HepG2 (cell line): ENCODE measurements at places on chromosomes 12 and 14.
A peak's percentile ranks its signal among the peaks of the same experiment; 100 is the strongest.

DNA sequence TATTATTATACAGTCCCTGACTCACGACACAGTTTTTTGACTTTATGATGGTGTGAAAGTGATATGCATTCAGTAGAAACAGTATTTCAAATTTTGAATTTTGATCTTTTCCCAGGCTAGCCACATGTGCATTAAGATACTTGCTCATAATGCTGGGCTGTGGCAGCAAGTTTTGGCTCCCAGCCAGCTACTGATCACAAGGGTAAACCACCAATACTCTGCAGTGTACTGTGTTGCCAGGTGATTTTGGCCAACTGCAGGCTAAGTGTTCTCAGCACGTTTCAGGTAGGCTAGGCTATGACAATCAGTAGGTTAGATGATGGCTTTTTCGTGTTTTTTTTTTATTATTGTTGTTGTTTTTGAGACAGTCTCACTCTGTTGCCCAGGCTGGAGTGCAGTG is 69.4 kb upstream of the ACTN1 start:
- DNase-seq, result no peak

- no peak for DNase-seq
These were observed 138.7 kb upstream of the MED13L start for GRCh38 chr12:116416166-116416565.

GRCh38 chr12:52913431-52913821 is 8.6 kb upstream of the KRT8 start:
- DNase-seq, result no peak

DNA sequence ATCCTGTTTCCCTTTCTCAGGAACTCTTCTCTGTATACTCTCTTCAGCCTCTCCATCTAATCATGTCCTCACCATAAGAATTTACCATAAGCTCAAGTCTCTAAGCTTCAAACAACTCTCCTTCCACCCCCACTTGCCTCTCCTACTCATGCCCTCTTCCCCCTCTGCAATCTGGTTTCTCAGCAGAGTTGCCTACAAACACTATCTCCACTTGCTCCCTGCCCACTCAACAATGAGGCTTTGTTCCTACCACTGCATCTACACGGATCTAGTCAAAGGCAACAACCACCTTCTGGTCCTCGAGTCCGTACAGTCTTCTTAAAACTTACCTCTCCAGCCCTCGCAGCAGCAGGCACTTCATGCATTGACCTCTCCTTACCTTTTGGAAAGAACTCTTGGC is 17.2 kb upstream of the FBLN5 start:
- no peak for DNase-seq

DNA sequence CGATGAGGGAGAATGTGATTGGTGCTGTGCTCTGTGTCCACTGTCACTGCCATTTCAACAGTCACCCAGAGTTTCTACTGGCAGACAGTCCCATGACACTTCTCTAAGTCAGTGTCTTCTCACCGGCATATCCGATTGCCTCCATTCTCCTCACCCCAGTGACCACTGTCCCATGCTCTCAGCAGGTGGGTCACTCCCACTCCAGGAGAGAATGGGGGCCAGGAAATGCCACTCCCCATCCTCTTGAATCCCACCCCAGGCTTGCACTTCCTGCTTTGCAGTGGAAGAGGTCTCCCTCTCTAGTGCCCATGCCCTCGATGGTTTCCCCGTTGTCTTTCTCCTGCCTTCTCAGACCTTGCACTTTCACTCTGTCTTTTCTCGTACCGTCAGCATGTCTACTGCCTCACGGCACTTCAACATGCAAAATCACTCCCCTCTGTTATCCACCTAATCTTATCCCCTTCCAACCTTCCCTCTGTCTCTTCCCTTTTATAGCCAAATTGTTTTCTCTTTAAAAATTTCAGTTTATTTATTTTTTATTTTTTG is 2.2 kb upstream of the EP400 start:
- no peak for DNase-seq

DNA sequence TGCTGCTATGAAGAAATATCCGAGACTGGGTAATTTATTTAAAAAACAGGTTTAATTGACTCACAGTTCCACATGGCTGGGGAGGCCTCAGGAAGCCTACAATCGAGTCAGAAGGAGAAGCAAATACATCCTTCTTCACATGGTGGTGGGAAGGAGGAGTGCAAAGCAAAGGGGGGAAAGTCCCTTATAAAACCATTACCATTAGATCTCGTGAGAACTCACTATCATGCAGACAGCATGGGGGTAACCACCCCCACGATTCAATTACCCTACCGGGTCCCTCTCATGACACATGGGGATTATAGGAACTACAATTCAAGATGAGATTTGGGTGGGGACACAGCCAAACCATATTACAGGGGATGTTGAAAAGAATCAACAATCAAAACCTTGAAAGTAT is 74.9 kb downstream of the PPM1H start:
- DNase-seq, result no peak

DNA sequence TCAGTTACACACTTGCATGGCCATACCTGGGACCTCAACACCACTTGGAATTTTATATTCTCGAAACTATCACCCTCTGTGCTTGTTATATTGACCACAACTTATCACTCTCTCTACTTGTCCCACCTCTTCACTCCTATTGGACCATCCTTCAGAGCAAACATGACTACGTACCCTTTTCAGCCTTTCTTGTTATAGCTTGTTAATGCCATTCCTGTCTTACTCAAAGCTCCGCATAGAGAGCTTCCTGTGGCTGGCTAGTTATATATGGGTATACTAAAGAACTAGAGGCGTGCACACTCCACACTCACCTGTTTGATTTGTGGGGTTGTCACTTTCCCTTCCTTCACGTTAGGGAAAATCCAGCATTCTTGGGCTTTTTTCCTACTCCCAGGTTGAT is 26.3 kb upstream of the FRS2 start:
- DNase-seq, result no peak

DNA sequence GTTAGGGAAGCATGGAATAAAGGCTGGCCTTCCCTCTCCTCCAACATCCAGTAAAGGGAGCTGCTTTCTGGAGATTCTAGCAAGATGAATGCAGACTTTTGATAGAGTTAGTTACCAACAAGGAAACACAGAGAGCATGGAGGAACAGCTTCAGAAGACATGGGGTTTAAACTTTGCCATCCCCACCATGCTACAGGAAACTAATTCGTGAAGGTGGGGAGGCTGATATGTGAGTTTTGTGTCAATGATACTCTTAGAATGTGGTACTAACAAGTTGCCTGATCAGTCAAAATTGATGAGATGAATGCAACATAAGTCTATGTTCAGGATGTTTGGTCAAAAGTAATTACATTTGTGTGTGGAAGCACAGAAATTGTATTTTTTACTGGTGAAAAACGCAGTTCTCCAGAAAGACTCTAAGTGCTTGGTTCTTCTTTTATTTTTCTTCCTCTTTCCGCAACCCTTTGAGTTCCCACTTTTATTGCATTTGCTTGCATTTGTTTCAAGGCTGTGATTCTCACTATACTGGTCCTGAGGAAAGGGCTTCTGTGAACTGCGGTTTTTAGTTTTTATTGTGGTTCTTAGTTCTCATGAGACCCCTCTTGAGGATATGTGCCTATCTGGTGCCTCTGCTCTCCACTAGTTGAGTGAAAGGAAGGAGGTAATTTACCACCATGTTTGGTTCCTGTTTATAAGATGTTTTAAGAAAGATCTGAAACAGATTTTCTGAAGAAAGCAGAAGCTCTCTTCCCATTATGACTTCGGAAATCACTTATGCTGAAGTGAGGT is at the start of gene CLEC4A:
CLEC4A (plus strand) TSS at position 494 of the 789 bp plus-strand sequence; CDS start at position 756, 262 bp downstream.
- no peak for DNase-seq

DNA sequence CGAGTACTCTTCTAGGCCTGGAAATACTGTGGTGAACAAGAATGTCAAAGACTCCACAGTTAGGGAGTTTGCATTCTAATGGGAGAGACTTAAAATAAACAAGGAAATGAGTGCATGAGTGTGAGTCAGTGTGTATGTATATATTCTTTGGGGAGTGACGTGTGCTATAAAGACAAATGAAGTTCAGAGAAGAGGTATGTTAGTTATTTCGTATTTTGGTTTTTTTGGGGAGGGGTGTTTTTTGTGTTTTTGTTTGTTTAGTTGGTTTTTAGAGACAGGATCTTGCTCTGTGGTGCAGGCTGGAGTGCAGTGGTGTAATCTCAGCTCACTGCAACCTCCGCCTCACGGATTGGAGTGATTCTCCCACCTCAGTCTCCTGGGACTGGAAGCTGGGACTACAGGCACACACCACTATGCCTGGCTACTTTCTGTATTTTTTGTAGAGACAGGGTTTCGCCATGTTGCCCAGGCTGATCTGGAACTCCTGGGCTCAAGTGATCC is 74.3 kb downstream of the SRGAP1 start:
- DNase-seq, result peak; percentile 88

DNA sequence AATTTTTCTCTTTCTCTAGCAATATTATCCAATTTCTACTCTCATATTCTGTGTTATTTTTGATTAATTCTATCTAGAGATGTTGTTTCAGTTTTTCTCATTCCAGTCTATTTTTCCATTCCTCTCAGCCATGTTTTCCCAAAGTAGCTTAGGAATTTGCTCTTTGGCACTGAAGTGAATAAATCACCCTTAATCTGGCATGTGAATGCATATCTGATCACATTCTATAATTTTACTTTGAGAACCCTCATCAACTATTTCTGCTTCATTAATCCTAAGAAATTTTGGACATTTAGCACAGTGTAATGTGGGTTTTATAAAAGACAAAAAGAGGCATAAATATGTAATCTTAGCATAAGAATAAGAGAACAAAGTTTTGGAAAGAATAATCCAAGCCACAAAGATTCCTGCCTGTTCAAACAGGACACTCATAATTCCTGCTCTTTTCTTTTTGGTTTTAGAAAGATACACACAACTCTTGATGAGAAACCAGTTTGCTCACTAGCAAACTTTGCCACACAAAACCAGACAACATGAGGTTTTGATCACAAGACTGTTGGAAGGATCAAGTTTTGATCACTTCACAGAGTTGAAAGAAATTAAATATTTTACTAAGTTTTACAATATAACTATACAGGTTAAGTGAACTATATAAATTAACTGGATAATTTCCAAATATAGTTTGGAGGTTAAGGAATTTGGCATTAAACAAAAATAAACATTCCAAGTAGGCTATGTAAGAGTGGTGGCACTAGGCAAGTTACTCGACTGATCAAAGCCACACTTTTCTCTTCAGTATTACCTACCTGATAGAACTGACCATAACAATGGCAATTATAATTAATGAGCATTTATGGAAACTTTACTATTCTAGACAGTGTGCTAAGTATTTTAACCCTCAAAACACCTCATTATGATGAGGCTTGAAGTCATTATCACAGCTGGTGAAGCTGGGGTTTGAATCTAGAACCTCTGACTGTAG is 226.6 kb upstream of the TMTC1 start:
- DNase-seq, result no peak

GRCh38 chr14:73661872-73662271 is 17.1 kb downstream of the DNAL1 start:
- no peak for DNase-seq

GRCh38 chr14:64721391-64721791 is 17.2 kb downstream of the PLEKHG3 start:
- no peak for DNase-seq

DNA sequence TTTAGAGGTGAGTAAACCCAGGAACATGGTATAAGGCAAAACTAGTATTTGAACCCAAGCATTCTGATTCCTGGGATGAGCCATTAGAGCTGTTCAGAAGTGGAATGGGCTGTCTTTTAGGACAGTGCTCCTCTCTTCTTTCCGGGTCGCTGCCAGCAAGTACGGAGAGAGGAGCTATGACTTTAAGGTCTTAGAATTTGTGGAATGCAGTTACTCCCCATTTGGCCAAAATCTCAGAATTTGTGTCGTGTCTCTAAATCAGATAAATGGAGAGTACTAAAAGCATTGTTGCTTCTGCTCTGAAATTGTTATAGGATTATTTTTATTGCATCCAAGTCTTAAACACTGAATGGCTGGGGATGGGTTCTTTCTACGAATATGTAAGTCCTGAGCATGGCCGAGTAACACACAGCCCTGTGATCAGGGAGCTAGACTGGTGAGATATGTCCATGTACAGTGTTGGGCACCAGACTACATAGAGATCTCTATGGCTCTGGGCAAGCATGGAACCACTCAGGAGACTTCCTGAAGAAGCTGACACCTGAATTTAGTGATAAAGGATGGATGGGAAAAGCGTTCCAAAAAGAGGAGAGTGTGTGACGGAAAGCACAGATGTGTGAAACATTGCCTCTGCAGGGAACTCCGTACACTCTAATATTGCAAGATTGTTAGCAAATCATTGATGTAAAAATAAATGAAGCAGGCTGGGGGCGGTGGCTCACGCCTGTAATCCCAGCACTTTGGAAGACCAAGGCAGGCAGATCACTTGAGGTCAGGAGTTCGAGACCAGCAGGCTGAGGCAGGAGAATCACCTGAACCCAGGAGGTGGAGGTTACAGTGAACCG is 184.7 kb downstream of the SRGAP1 start:
- no peak for DNase-seq

DNA sequence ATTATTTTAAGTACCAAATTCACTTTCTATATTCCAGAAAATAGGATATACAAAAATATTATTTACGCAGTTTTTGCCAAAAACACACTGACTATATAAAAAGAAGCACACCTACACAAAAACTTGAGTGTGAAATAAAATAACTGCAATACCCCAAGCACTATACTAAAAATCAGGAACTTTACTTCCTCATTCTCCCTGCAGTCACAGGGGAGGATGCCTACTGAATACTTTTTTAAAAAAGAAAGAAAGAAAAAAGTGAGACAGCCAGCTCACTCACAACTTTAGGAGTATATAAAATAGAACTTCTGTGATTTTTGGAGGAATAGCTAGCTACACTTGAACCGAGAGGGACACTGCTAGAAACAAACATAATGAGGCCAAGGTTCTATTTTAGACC is 12.2 kb downstream of the RPS6KA5 start:
- no peak for DNase-seq

GRCh38 chr14:35607380-35607779 is 73.4 kb downstream of the INSM2 start:
- DNase-seq, result no peak

DNA sequence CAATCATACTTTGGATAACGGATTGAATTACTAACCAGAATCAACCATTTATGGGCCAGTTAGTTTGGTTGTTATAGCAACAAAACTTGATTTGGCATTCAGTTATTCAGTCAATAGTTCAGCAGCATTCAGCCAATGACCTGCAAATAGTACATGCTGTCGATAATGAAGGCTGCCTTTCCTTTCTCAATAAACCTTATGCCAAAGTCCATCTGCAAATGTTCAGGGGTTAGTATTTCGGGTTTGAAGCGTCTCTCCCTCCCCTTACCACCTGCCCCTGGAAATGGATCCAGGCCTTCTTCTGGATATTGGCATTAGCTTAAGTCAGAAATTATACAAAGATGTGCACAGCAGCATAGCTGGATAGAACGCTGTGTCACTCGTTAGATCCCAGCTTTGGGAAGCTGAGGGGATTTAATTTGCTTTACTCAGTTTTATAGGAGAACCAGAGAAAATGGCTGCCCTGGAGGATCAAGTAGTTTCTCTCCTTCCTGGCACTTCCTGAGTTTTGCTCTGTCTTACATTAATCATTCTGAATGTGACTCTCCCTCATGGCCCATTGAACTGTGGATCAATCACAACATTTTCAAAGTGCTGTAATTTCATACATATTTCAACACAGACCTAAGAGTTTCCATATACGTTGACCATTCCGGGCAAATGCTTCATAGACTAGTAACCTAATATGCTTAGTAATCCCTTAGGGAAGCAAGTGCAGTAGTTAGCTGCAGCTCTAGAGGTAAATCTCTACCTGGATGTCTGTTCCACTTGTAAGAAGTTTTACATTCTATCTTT is 46.7 kb upstream of the PTPRR start:
- no peak for DNase-seq
